ENCODE measurements at places on chromosomes 2 and 18. TPM values are rescaled to one million over a fixed set of nuclear protein-coding genes. Genes with fewer than 3 reads are reported as not detected.

UGP2 gene
- 86.5 TPM for total RNA-seq

MALL gene
- total RNA-seq = 20.9 TPM

CTNNA2 gene
- total RNA-seq = not detected

IDH1 gene
- total RNA-seq = 937 TPM

SPDYA gene
- total RNA-seq = 0.23 TPM

C2orf78 gene
- not detected for total RNA-seq

RUFY4 gene
- not detected for total RNA-seq

NPHP1 gene
- 11.9 TPM for total RNA-seq

SLC40A1 gene
- 8.8 TPM for total RNA-seq

ZBTB7C gene
- total RNA-seq = 0.09 TPM

TMEM247 gene
- total RNA-seq = not detected

MAL gene
- total RNA-seq = not detected

HK2 gene
- 10.4 TPM for total RNA-seq

SCN7A gene
- 0.02 TPM for total RNA-seq

CMPK2 gene
- total RNA-seq = 0.17 TPM

SCN9A gene
- total RNA-seq = 58.6 TPM

BCL2 gene
- total RNA-seq = 12.3 TPM

SS18 gene
- 54.1 TPM for total RNA-seq

MYO5B gene
- 26.2 TPM for total RNA-seq

NEURL3 gene
- total RNA-seq = not detected

OTOS gene
- total RNA-seq = not detected

PRSS56 gene
- total RNA-seq = not detected

PTPRM gene
- 97.6 TPM for total RNA-seq

UGT1A3 gene
- not detected for total RNA-seq

ANO7 gene
- 1.9 TPM for total RNA-seq

RAX gene
- total RNA-seq = not detected

TUBA3D gene
- total RNA-seq = not detected

RAMP1 gene
- total RNA-seq = 0.52 TPM

Measured in NCI-H460 (cell line).